ENCODE measurements at places on chromosomes 12 and 14. TPM values are rescaled to one million over a fixed set of nuclear protein-coding genes. Genes with fewer than 3 reads are reported as not detected.

The NOC4L gene
- total RNA-seq, result 25.8 TPM

- DNase-seq, result no peak
Observed at GRCh38 chr14:32472512-32473463, 143.7 kb downstream of the AKAP6 start.

- DNase-seq, result no peak
Observed at GRCh38 chr14:28570391-28570790, 196.2 kb upstream of the FOXG1 start.

DNA sequence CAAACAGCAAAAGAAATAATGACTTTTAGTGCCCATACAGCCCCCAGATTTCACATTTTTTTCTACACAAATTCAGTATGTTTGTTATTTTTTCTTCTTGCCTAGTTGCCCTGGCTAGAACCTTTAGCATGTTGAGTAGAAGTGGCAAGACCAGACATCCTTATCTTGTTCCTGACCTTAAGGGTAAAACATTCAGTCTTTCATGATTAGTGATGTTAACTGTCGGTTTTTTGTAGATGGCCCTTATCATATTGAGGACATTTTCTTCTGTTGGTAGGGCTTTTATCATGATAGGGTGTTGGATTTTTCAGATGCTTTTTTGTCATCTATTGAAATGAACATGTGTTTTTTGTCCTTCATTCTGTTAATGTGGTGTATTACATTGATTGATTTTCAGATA is 17.1 kb downstream of the IRAK3 start:
- no peak for DNase-seq

Measured in CD8-positive, alpha-beta T cell (primary cell).